Mesothelial cell of epicardium (in vitro differentiated cells): ENCODE measurements at places on chromosomes 2 and 18.

DNA sequence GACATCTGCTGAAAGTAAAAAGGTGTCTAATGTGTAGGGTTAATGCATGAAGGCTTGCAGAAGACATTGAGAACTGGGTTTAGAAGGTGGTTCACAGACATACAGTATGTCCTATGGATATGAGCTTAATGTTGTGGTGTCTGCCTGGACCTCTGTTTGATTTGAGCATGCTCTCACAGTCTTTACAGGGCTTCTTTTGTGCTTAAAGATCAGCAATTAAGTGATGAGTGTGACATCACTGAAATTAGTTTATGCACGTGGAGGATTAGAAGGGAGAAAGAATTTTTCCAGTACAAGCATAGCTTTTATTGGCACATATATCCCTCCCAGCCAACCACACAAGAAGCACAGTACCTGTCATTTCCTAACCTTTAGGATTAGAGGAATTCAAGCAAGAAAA, 367.5 kb upstream of the RAB12 start:
- no peak for DNase-seq

DNA sequence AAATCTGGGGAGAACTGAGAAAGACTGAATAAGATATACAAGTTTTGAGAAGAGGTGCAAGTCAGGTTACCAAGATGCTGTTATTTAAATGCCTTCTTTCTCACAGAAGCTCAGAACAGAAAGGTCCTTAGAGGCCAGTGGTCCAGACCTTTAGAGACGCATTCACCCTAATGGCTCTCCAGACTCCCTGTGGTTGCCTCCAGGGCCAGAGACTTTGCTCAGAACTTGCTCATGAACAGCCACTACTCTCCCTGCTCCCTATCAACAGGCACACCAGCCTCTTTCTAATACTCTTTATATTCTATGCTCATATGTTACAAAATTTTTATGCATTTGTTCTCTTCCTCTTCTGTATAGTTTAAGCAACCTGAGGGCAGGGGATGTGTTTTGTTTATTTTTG, 349.0 kb upstream of the TNP1 start:
- no peak for DNase-seq

DNA sequence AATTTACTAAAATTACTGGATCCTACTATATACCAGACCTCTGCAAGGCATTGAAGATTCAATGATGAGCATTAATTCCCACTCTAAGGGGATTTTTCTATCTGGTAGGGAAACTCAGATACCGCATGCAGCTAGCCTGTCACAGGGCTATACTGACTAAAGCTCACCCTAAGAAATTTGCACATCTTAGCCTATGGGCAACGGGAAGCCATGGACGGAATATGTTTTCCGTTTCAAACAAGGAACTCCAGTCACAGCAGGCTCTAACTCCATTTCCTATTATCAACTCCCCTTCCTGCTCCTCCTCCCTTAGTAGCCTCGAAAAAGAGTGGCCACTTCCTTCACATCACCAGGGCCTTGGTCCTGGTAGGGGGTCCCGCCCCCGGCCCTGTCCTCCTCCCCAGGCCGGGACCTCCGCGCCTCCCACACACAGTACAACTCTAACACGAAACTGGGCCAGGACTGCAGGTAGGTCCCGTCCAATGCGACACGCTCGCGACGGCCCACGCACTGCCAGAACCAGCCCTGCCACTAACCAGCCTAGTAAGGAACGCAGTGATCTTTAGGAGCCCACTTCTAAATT, 659 bp upstream of the COX5B start:
- no peak for DNase-seq

DNA sequence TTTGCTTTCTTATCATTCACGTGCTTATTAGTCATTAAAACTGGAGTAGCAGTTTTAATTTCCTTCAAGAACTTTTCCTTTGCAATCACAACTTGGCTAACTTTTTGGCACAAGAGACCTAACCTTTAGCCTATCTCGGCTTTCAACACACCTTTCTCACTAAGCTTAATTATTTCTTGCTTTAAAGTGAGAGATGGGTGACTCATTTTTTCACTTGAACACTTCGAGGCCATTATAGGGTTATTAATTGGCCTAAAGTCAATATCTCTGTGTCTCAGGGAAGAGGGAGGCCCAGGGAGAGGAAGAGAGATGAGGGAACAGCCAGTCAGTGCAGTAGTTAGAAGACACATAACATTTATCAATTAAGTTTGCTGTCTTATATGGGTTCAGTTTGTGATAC, 289.8 kb downstream of the RBM43 start:
- DNase-seq: no peak

GRCh38 chr2:84494070-84494469, 22.2 kb upstream of the DNAH6 start:
- no peak for DNase-seq

DNA sequence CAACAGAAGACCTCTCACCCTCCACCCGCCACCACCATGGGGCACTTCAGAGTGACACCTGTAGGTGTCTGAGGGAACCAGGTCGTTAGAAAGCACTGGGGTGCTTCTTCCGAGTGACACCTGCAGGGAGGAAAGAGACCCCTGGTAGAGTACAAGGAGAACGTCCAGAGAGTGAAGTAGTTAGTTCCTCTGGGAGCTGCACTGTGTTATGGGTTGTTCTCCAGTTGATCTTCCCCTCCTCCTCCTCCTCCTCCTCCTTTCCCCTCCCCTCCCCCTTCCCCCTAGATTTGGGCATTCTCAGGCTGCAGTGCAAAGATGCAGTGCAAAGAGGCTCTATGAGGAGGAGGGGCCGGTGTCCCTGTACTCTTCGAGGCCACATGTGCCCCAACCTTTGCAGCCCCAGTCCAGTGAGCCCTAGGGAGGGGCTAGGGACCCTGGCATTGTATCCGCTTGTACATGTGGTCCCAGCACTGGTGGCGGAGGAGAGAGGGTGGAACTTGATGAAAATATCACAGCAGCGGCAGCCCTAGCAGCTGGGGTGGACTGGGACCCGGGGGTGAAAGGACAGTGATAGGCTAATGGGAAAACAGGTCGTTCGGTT, 850 bp downstream of the DNAJB2 start:
- no peak for DNase-seq
